Activated gamma-delta T cell treated with anti-CD3 and anti-CD28 coated beads, Interleukin-2, amount 50 U/mL, for 16 hours (primary cell): ENCODE measurements at places on chromosomes 5 and 9.

DNA sequence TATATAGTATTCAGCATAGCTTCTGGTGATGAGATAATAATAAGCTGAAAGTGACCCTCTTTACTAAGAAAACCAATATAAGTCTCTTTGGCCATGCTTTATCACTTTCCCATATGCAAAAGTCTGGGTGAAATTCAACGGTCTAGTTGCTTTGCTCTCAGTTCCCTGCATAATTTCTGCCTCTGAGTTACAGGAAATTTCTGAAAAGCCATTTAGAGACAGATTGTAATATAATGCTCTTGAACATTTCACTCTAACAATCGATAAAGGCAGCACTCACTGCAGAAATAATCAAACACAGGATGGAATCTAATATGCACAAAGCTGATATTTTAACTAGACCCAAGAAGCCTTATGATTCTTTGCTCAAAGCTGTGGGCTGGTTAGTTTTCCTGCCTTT, 100.1 kb upstream of the LIFR start:
- no peak for DNase-seq

- DNase-seq: no peak
These were observed 421.3 kb downstream of the BNC2 start for GRCh38 chr9:16449076-16449730.

DNA sequence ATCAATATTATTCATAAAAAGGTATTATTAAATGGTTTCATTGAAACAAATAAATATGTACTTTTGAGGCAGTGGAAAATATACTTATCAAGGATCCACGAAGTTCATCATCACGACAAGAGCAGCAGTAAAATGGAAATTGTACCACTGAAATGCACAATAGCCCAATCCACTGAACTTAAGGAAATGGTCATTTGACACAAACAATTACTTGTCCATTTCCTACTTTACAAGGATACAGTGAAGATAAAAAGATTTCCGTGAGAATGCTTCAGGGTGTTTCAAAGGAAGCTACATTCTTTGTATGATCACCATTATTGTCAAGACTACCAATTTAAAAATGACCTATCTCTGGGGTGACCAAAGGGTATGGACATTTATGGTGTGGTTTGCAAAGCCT, 210.3 kb downstream of the SYK start:
- DNase-seq: no peak

- no peak for DNase-seq
These were observed 11.5 kb downstream of the SPRY4 start for GRCh38 chr5:142313275-142313674.

DNA sequence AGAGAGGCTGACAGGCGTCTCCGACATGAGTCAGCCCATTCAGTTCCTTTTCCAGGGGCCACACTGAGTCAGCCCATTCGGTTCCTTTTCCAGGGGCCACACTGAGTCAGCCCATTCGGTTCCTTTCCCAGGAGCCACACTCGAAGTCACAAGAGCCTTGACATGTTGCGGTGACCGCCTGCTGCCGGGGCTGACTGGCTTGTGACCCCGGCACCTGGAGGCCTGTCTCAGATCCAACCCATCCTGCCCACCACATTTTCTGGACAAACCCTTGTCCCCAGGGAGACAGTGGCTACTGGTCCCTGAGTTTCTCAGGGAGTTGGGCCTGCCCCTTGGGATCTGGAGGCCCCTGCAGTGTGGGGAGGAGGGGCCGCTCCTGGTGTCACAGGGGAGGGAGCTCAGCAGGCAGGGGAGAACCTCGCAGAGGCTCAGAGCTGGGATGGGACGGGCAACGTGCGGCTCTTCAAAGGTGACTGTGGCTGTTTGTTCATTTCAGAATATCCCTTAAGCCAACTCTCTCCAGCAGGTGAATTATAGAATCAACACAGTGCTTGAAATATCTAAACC, 40.5 kb upstream of the LPCAT1 start:
- no peak for DNase-seq

- DNase-seq: no peak
These were observed 43.0 kb downstream of the ARHGAP26 start for GRCh38 chr5:142813220-142813619.

- DNase-seq: no peak
These were observed 36.7 kb upstream of the ANXA1 start for GRCh38 chr9:73114958-73115357.

- no peak for DNase-seq
These were observed 139.1 kb upstream of the MAP3K1 start for GRCh38 chr5:56676091-56676768.

GRCh38 chr5:33969572-33970452, 14.7 kb downstream of the SLC45A2 start:
- DNase-seq: no peak

DNA sequence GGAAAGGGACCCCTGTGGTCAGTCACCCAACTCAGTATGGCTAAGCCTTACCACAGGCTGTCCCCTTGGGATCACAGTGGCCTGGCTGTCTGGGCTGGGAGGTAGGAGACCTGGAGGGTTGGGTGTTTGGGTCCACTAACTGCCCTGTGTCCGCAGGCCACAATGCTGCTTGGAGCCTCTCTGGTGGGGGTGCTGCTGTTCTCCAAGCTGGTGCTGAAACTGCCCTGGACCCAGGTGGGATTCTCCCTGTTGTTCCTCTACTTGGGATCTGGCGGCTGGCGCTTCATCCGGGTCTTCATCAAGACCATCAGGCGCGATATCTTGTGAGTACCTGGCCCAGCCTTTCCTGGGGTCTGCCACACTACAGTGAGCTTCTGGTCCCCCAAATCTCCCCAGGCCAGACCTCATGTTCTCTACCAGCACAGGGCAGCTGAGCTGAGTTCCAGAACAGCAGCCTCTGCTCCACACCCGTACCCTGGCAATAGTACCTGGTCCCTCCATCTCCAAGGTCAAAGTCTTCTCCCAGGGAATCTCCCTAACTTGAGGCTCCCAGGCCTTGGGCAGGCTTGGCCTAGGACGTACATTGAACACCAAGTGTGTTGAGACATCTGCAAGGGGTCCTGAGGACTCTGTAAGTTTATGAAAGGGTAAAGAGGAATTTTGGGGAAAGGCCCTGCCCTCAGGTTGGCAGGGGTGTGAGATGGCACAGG, 2.8 kb downstream of the SLC27A4 start:
- DNase-seq: no peak

- DNase-seq: no peak
These were observed at the start of gene AHRR for GRCh38 chr5:321230-321725. Gene AHRR, plus strand, starts transcription at chr5:321714. Its CDS starts 22,189 bp downstream, at chr5:343903.

GRCh38 chr9:86460216-86461002, 106.2 kb upstream of the TUT7 start:
- no peak for DNase-seq

DNA sequence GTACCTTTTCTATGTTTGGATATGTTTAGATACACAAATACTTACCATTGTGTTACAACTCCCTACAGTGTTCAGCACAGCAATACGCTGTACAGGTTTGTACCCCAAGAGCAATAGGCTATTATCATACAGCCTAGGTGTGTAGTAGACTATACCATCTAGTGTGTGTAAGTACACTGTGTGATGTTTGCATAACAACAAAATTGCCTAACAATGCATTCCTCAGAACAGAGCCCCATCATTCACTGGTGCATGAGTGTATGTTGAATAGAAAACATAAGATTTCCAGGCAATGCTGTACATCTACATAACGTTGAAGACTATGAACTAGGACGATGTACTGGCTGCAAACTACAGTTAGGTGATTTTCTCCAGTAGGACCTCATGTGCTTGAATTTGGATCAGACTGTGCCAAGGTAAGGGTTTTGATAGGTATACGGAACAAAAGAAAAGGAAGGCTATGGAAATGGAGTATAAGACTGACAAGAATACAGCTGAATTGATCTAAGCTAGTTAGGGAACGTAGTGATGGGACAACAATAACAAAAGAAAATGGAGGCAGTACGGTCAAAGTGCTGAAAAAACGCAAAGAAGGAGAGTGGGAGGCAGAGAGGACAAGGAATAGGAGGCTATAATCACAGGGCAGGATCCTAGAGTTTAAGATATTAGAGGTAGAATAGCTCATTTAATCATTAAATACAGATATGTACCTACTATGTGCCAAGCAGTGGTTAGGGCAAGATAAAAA, 46.9 kb downstream of the FNIP1 start:
- DNase-seq: no peak

- DNase-seq: no peak
These were observed 258.0 kb downstream of the NR3C1 start for GRCh38 chr5:143145243-143146160.

GRCh38 chr5:128228008-128228407, 144.4 kb downstream of the SLC12A2 start:
- no peak for DNase-seq

DNA sequence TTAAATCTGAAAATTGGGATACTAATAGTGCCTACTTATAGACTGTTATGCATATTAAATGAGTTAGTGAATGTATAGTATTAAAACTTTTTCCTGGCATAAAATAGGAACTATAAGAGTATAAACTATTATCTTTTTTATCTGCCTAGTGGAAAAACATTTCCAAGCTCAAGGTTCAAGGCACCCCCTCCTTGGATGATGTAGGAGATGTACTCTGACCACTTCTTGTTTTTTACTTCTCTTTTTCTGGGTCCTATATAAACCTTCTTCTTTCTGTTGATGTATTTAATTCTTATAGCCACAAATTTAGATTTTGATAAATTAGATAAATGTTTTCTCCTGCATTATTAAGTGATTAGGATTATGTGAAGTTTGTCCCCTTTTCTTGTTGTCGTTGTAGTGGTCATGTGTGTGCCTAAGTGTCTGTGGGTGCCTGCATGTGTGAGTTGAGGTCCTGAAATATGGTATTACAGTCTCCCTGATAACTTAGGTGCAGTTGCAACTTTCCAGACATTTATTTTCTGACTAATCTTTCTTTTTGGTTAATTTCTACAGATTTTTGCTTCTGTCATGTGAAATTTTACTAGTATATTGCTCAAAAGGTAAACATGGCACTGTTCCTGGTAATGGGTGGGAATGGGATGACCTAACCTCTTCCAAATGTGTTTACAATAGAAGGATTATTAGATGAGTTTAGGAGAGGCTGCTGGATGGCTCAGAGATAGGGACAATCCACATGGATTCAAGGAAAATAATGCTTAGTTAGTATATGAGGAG, 160.8 kb upstream of the CDKN2B start:
- DNase-seq: no peak

DNA sequence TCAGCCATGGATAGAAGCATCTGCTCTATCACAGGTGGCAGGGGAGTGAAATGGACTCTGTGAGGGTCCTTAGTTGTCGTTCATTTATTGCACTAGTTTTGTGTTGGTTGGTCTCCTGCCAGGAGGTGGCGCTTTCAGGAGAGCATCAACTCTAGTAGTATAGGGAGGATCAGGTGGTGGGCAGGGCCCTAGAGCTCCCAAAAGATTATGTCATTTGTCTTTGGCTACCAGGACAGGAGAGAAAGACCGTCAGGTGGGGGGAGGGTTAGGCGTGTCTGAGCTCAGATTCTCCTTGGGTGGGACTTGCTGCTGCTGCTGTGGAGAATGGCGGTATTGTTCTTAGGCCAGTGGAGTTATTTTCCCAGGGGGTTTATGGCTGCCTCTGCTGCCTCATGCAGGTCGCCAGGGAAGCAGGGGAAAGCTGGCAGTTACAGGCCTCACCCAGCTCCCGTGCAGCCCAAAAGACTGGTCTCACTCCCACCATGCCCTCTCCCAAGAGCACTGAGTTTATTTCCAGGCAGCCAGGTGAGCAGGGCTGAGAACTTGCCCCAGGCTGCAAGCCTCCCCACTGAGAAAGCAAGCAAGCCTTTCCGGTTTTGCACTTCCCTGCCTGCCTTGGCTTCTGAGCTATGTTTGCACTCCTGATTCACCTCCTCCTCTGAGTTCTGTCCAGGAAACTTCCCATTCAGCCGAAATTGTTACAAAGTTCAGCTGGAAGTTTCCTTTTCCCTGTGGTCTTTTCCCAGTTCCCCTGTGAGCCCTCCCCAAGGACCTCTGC, 317.3 kb downstream of the TAF11L14 start:
- no peak for DNase-seq

- DNase-seq: no peak
These were observed 1.6 kb downstream of the COL5A1 start for GRCh38 chr9:134643222-134643671.

DNA sequence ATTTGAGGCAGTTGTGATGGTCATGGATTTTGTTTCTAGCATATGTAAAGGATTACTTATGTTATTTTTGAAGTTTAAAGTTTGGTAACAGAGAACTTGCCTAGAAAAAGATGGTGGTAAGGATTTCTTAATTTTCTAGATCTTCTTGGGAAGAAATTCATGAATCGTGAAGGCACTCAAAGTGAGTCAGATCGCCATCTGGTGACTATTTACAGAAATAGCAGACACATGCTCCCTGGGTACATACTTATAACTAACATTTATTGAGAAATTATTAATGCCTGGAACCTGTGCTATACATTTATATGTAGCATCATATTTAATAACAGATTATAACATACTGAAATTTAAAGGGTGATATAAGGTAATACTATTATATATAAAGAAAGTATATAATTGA, 299.7 kb downstream of the IZUMO3 start:
- no peak for DNase-seq

GRCh38 chr5:88677376-88677895, 205.5 kb downstream of the MEF2C start:
- DNase-seq: no peak

GRCh38 chr9:91712811-91713210, 237.2 kb downstream of the ROR2 start:
- DNase-seq: no peak

DNA sequence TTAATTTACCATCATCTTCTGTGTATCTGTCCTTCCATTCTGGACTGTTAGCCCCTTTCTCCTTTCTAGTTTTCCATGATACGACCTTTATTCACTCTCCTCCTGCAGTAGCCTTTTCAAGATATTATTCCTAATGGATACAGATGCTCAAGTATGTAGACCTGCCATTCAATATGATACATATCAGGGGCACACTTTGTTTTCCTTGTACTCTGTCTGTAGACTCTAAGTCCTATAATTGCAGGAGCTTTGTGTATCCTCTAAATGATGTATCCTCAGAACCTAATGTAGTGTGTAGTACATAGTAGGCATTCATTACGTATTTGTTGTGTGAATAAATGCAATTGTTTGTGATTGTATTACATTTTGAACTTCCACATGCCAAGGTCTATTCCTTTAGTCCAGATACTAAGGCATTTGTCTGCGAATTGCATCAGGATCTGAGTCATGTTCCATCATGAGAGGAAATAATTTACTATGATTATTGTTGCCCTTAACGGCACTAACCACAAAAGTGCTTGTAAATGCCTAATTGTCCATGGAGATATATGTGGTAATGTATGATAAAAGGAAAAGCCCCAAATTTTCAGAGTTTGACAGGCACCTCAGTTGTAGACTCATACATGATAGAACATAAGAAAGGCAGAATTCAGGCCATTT, 57.1 kb upstream of the IZUMO3 start:
- no peak for DNase-seq

DNA sequence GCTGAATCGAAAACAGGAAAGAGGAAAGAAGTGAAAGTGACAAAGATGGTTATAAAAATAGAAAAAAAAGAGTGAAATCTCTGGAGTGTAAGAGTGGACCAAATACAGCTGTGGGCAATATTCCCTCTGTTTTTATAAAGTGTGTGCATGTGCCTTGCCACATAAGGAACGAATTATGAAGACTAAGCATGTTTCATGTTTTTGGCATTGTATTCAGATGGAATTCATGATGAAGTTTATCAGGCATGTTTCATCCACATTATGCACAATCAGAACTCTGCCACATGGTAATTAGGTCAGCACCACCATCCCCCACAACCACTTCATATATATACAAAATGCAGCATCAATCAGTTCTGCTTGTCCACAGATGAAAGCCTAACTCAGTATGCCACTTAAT, 348.0 kb downstream of the ZNF608 start:
- no peak for DNase-seq
